Large intestine (tissue), 12 donors: ENCODE measurements at places on chromosomes 1 and 21.
A peak's percentile ranks its signal among the peaks of the same experiment; 100 is the strongest.

GRCh38 chr1:28518745-28519341, 13.0 kb downstream of the RCC1 start:
- no peak for DNase-seq

DNA sequence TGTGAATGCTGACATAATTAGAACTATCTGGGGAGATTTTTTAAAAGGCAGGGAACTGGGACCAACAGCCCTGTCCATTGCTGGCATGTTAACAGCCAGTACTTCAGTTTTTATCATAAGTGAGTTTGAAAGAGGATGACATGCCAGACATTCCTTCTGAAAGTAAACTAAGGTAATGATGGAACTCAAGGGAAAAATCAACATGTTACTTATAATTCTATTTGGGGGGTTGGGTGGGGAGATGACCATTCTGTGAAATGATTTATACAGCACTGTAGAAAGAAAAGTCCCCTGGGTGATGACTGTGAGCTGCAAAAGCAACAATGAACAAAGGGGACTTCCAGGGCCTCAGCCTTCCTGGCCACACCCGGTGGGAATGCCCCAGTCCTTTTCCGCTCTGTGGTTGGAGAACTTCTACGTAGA, 5.4 kb upstream of the LAMC2 start:
- DNase-seq = no peak

GRCh38 chr1:60059468-60059867, 14.1 kb downstream of the C1orf87 start:
- DNase-seq = no peak

- DNase-seq = peak; percentile 69
These were observed 6.2 kb downstream of the COL18A1 start for GRCh38 chr21:45410865-45411809.

DNA sequence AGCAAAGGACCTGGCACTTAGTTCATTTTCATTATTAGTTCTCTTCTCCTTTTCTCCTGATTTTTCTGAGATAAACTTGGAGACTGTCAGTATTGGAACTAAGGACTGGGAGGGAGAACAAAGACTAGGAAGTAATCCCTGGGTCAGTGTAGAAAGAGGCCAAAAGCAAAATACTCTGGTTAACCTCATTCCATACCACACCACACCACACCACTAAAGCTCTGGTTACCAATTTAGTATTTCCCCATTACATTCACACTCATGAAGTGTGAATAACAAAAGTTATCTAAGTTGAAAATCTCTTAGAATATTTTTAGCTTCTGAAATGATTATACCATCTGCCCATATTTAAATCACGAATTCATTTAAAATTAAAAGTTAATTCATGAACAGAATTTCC, 68.9 kb upstream of the DMRTA2 start:
- no peak for DNase-seq
